Fibroblast of skin of back (primary cell): ENCODE measurements at places on chromosomes 1 and 21.

DNA sequence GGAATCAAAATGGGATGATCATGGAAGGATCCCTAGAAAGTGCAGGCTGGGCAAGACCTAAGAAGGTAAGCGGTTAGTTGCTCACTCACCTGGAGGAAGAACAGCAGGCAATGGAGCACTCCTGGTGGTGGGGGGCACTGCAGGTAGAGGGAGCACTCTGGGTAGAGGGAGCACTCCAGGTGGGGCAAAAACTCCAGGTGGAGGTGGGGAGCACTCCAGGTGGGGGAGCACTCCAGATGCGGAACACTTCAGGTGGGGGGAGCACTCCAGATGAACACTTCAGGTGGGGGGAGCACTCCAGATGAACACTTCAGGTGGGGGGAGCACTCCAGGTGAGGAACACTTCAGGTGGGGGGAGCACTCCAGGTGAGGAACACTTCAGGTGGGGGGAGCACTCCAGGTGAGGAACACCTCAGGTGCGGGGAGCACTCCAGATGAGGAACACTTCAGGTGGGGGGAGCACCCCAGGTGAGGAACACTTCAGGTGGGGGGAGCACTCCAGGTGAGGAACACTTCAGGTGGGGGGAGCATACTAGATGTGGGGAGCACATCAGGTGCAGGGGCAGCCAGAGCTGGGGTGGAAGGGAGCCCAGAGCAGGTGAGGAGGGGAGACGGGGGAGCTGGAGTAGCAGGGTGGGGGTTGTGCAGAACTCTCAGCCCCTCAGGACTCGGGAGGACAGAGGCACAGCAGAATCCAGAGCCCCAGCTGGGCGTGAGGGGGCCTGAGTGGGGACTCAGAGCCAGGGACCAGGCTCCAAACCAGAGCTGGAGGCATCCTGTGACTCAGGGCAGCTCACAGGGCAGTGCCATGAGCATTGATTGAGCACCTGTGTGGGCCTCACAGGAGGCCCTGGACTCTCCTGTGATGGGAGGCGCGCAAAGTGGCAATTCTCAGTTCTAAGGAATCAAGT lies 37.7 kb upstream of the COL6A1 start:
- DNase-seq = no peak

- DNase-seq = no peak
Measured at GRCh38 chr1:207844371-207844770, 66.6 kb downstream of the CD34 start.

- DNase-seq = peak; percentile 39
Measured at GRCh38 chr1:202998836-202999750, 8.1 kb upstream of the TMEM183A start.

DNA sequence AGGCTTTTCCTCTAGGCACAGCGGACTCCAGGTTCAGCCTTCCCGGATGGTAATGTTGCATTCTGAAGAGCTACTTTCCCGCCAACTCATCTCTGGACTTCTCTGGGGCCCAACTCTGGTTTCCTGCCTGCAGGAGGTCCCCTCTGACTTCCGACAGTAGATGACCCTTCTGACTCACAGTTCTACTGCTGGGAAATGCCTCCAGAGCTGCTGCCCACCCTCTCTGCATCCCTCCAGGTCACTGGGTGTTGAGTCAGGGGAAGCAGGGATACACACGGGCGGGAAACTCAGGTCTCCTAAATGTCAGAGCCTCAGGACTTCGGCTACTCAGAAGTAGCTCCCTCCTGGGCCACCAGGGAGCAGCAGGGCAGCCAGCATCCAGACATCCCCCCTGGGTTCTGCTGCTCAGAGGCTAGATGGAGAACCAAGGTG lies 2.1 kb upstream of the KIF21B start:
- peak; percentile 91 for DNase-seq
